ENCODE measurements at places on chromosomes 1 and 21.

GRCh38 chr1:216779686-216780085, 56.5 kb upstream of the ESRRG start:
- DNase-seq = no peak

DNA sequence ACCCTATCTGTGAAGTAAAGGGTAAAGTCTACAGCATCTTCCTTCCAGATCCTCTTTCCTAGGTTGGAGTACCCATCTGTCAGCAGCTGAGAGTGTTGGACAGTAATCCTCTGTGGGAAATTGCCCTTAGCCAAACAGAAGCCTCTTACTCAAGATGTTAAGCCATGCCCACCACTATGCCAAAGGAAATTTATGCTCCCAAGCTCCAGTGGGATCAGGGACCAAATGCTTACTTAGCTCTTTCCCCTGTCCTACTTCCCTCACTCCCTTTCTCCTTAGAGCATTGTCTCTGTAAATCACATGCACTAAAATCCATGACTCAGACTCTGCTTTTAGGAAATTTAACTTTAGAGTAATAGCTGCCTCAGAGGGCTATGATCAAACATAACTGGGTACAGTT, 254.0 kb downstream of the BRINP2 start:
- DNase-seq = no peak

- no peak for DNase-seq
These were observed 9.6 kb upstream of the SLC6A9 start for GRCh38 chr1:44040846-44041245.

DNA sequence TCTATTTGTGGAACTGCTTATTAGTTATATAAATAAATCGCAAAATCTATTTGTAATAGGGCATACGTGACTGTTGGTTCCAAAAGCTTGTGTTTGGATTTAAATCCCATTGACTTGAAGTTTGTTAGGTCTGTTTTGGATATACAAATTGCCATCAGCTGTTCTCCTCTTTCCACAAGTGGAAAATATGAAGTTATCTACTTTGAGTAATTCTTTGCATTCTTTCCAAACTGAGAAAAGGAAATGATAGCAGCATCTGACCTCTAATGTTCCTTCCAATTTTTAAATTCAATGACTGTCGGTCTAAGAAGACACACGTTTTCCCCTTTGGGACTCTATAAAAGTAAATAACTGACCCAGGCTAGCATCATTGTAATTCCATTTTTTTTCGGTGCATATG, 165.7 kb upstream of the SGIP1 start:
- DNase-seq = no peak

GRCh38 chr1:151945725-151946722, 36.7 kb upstream of the THEM4 start:
- DNase-seq = peak; percentile 93

- peak; percentile 16 for DNase-seq
These were observed 2.5 kb downstream of the BACE2 start for GRCh38 chr21:41170442-41170841.

GRCh38 chr1:83996191-83996590, 2.7 kb downstream of the TTLL7 start:
- DNase-seq = no peak

GRCh38 chr1:24724345-24725208, 20.7 kb upstream of the CLIC4 start:
- DNase-seq = no peak

GRCh38 chr1:235018720-235019444, 109.8 kb downstream of the TOMM20 start:
- no peak for DNase-seq

Data from activated CD4-positive, alpha-beta T cell treated with anti-CD3 and anti-CD28 coated beads, Interleukin-2, amount 50 U/mL, for 16 hours (primary cell).